ENCODE measurements at places on chromosomes 3 and 15.

- no peak for DNase-seq
Measured at GRCh38 chr3:50671331-50671730, 3.4 kb upstream of the DOCK3 start.

DNA sequence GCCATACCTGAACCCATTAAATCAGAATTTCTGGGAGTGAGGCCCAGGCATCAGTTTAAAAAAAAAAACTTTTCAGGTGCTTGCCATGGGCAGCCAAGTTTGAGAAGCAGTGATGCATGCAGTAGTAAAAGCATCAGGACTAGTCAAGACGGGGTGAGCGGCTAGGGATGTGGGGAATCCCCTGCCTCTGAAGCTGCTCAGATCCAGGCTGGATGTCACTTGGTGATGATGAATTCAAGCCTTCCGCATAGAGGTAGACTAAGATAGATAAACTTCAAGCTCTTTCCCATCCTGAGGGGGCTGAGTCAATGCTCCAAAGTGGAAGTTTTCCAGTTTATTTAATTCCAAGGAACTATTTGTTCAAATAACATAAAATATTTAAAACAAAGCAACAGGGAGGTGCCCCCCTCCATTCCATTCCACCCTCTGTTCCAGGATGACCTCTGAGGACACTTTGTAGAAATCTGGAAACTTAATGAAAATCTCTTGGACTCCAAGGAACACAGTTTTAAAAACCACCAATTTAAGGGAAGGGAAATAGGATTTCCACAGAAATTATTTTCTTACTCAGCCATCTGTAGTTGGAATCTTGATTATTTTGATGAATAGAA, 100.4 kb upstream of the NR2E3 start:
- DNase-seq, result no peak

DNA sequence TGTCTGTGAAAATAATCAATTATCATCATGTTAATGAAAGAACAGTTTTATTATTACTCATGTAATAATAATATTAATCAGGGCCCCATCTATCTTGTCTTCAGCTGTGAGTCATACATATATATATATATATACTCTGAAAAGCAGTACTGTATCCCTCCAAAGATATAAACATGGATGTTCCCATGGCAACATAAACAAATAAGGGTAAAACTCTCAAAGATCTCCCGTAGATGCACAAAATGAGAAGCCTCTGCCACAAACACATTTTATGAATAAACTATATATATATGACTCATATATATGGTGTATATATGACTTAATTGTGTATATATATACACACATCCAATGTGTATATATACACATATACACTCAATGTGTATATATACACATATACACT, 163.8 kb upstream of the ARHGEF26 start:
- no peak for DNase-seq

DNA sequence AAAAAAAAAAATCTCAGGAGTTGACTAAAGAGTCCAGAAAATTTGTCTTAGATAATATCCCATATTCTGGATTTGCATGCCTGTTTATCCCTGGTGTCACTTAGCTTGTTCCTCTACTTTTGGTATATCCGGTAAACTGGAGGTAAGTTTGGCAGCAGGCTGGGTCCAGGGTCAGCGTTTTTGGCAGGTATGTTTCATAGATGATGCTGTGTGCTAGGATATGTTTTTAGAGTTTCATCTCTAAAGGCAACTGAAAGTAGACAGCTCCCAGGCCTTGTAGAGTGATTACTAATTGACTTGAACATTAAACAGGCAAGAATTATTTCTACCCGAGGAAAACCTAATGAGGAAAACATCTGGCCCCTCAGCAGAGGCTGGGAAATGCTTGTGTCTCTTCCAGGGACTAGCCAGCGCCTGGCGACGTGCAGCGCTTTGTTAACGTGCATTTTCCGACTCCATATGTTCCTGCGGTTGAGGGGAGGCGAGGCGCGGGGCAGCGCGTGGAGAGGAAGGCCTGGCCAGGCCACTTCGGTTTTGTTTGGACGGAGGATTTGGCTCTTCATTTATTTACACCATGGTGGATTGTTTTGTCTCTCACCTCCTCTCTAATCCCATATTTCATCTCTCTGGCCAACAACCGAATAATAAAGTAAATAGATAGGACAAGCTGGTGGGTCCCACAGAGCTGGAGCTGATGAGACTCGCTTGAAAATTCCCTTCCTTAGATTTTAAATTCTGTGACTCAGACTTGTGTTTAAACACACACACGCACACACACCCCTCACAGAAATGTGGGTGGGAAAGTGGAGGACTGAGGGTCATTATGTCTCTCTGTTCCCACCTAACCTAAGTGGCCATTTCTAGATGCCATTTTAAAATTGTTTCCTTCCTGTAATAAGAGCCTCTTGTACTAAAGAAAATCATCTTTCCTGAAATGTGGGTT, 65.3 kb downstream of the ASB7 start:
- peak; percentile 64 for DNase-seq

- DNase-seq, result peak; percentile 20
Measured at GRCh38 chr15:77418966-77419835, 703 bp downstream of the PEAK1 start.

- DNase-seq, result no peak
Measured at GRCh38 chr3:98755601-98756000, 7.5 kb upstream of the ST3GAL6 start.

DNA sequence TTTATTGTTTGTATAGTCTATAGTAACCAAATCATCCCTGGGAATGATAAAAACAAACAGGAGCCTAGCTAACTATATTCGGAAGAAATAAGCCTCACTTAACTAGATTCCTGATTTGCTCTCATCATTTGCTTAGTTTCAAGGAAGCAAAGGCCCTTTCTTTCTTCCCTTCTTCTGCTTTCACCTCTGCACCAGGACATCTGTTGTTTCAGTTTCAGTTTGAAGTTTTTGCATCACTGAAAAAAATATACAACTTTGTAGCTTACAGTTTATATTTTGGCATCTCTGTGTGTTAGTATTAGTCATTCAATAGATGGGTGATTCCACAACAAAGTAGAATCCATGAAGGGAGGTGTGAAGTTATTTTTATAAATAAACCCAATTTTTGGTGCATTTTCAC, 113.6 kb upstream of the SNTN start:
- DNase-seq, result no peak

GRCh38 chr3:165820671-165821123, 16.5 kb downstream of the BCHE start:
- DNase-seq, result no peak

- no peak for DNase-seq
Measured at GRCh38 chr15:79529157-79529785, 97.1 kb downstream of the MINAR1 start.

DNA sequence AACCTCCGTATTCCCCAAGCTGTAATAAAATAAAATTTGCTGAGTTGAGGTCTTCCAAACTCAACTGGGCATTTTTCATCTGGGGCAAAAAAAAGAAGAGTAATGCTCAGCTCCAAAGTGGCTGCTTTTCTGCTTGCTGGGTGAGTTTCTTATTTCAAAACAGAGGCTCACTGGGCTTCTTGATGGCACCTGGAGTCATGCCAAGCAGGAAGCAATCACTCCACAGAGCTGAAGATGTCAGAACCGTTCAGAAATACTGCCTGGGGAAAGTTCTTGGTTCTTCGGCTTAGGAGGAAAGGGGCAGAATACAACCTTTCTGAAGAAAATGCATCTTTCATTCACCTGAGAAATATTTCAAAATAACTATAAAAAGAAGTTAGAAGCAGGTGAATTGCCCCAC, 4.1 kb downstream of the CCR9 start:
- DNase-seq, result peak; percentile 84

- no peak for DNase-seq
Measured at GRCh38 chr3:22937536-22937935, 265.6 kb upstream of the UBE2E2 start.

GRCh38 chr3:176120507-176120906, 1076.8 kb downstream of the TBL1XR1 start:
- DNase-seq, result no peak

- no peak for DNase-seq
Measured at GRCh38 chr3:63934041-63934866, 22.1 kb upstream of the SCAANT1 start.

DNA sequence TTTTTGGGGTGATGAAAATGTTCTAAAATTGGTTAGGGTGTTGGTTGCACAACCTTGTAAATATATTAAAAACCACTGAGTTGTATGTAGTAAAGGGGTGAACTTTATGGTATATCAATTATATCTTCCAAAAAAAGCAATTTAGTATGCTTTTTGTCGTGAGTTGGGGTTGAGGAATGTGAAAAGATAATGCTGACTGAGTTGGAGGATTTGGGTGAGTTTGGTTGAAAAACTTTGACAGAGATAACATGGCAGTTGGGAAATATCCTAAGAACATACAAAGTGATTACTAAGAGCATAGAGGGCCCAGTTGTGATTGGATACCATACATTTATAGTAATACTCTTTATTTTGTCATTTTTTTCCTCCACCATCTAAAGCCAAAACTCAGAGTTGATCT, 33.6 kb downstream of the HMG20A start:
- DNase-seq, result no peak

DNA sequence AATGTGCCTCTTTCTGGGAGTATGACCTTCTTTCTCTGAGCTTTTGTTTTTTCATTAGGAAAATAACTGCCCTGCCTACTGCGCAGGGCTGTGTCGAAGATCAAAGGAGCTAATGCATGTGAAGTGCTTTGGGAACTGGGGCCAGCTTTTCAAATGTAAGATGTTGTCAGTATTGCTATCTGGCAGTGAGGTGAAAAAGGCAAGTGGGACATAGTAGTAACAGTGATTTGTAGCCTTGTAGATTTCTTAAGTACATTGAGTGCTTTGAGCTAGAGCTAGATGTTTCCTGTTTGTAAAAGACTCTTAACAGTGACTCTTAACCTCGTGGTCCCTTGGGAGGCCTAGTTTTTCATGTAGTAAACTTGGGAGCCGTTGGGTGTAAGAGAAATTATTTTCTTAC, 126.5 kb downstream of the ECT2 start:
- no peak for DNase-seq

- DNase-seq, result no peak
Measured at GRCh38 chr3:147447224-147447623, 38.1 kb downstream of the ZIC1 start.

GRCh38 chr3:1591327-1592028, 498.7 kb downstream of the CNTN6 start:
- DNase-seq, result no peak

DNA sequence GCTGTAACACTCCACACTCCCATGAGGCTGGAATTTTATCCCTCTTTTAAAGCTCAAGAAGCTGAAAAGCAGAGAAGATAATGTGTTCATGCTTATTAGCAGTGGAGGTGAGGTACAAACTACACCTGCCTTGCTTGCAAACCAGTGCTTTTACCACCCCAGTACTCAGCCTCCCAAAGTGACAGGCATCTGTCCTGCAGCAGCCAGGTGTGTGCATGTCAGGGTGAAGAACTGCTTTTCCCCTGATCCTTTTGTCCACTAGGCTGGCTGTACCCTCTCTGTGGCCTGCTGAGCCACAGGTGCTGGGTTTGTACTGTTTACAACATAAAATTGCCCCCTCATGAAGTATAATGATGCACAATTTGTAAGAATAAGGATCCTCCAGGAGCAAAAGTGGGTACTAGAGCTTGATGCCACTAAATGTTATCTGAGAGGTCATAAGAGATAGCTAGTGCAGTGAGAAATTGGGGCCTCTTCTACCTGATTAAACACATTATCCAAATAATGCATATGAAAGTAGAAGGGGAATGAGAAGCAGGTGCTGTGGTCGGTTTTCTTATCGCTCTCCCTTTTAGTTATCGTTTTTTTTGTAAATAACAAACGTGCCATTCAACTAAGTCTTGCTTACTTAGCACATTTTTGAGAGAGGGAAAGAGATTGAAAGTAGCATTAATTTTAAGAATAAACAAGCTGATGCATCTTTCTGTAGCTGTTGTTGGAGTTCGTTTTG, 39.2 kb upstream of the GADL1 start:
- no peak for DNase-seq

DNA sequence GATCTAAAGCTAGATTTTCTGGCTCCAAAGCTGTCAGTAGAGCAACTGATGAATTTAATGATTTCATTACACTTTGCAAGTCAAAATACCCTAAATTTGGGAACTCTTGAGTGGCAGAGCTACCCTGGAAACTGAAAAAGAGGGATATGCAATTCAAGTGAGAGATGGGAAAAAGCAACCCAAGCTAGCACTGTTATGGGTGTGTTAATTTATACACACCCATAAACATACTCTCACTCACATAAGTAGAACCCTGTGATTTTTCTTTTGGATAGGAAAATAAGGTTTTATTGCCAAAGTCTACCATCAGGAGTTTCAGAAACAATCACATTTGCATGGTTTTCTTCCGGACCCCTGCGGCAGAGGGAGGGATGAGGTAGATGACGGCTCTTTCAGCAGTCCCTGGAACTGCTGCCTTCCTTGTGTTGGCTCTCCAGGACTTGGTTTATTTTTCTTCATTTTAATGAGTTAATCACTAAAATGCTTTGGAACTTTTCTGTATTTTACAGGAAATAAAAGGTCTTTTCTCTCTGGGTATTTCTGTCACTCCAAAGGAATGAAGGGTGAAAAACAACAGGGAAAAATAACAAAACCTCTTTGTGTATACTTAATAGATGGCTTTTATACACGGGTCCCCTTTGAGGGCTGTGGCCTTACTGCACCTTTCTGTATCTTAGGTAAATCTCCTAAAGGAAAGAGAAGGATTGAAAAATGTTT, 63.8 kb downstream of the TTC23 start:
- no peak for DNase-seq

- DNase-seq, result no peak
Measured at GRCh38 chr3:8778475-8778874, 9.1 kb upstream of the OXTR start.

DNA sequence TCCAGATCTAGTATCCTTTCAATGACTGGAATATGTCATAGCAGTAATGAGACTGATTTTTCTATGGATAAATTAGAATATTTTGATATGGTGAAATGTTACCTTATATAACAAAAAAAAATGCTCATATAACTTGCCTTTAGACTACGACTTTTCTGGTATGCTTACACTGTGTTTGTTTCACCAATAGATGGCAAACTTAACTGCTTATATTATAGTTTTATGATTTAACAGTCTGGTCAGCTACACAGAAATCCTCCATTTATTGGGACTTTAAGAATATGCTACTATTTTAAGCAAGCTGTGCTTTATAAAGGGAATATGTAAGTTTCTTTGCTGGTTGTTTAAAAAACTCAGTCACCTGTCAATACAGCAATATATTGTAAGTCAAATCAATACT, 205.6 kb downstream of the VGLL3 start:
- no peak for DNase-seq

DNA sequence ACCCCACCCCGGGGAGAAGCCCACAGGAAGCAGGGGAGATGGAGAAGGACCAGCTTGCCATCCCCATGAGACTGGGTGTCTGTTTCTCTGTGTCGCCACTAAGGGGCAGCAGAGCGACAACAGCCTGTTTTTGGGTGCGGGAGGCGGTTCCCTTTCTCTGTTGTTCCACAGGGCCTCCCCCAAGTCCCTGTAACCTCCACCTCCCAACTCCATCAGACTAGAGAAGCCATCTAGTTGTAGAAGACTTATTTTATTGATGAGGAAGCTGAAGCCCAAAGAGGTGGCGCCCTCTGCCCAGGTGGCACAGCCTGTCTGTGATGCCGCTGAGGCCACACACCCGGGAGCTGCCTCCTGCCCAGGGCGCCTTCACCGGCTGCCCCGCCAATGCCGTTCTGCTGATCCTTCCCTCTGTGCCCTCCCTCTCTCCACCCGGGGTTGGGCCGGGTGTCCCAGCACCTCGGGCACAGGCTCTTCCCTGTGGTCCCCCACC, 3.9 kb upstream of the CCDC9B start:
- peak; percentile 66 for DNase-seq
